ENCODE measurements at places on chromosomes 7 and 10.

GRCh38 chr10:125815764-125816163 is 7.3 kb downstream of the UROS start:
- DNase-seq: no peak

- DNase-seq: no peak
These were observed 139.8 kb upstream of the AOAH start for GRCh38 chr7:36863901-36864701.

- no peak for DNase-seq
These were observed 253.5 kb downstream of the ABCA13 start for GRCh38 chr7:48424731-48425130.

DNA sequence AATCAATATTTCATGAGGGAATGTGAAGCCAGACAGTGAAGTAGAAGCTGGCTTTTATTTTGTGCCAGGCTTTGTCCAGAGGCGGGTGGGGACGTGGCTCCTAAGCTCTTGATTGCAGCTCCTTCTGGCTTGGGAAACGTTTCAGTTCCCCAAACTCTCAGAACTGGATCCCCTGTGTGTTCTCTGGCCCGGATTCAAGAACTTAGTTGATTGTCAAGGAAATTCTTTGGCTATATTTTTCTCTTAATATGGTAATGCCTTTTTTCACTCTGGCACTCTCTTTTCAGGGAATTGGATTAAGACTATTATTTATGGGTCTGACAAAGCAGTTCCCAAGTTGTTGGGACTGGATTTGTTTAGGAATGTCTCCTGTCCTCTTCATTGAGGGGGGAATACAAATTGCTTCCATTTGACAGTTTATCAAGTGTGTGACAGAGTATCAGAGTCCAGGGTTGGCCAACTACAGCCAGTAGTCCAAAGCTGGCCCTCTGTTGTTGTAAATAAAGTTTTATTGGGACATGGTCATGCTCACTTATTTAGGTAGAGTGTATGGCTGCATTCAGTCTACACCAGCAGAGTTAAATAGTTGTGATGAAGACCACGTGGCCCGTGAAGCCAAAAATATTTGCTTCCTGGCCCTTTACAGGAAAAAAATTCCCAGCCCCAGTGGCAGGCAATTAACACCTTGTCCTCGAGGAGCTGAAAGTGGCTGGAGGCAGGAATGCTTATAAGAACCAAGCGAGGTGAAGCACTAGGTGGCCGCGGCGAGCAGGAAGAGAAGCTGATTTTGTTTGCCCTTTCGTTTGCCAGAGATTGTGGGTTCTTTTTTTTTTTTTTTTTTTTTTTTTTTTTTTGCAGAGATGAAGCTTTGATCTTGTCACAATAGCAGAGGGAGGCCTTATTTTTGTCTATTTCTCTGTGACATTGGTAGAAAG is 34.3 kb downstream of the HTRA1 start:
- no peak for DNase-seq

DNA sequence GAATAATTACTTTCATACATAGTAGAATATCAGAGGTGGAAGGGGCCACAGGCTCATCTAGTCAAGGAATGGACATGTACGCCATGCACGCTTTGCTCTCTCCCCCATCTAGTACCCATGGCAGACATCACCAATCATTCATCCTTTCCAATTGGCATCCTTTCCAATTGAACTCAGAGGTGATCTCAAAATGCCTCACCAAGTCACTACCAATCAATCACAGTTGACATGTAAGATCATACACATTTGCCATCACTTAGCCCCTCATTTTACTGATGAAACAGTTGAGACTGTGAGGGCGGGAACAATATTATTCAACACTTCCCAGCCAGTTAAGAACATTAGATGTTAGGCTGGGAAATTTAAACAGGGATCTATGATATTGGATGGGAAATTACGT is 308.4 kb downstream of the FGFR2 start:
- DNase-seq: no peak

DNA sequence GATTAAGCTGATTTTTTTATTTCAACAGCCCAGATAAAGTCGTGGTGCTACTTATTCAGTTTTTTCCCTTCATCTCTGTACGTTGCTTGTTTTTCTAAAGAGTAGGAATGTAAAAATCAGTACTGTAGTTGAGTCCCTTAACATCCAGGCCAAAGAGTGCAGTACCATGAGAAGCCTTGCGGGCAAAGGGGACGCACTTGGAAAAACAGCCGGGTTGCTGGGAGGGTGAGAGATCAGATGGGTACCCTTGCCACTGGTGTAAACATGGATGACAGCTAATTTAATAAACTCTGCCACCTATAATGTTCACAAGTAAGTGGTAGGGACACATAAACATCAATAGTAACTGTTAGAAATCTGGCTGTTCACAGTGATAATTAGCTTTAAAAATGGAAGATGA is 175.9 kb downstream of the POU6F2 start:
- no peak for DNase-seq

DNA sequence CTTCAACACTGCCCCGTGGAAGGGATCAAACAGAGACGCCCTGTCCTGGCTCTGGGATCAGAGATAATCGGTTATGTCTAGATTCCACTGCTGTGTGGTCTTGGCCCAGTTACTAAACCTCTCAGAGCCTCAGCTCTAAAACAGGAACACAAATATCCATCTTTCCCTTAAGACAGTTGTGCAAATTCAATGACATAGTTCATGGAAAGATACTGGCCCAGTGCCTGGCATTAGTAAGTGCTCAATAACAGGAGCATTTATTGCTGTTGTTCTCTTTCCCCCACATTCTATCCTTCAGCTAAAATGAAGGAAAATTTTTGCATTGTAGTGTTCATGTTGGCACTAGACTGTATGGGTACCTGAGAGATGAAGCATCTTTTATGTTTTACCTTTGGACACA is 58.6 kb downstream of the TACC2 start:
- DNase-seq: peak; percentile 14

- DNase-seq: peak; percentile 70
These were observed 24.5 kb downstream of the RPA3 start for GRCh38 chr7:7693881-7694280.

DNA sequence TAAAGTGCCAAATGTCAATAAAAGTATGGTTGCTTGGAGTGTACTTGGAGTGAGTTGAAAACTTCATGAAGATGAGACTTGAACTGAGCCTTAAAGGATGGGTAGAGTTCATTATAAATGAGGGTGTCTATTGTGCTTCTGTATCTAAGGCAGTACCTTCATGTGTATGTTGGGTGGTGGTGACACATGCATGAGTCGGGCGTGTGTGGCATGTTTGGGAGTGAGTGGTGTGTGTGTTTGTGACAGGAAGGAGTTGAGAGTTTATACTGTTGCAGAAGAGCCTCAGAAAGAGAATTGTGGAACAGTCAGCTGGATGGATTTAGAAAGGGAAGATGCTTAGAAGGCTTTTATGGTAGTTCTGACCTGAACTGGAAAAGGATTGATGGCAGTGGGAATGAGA is 6.0 kb upstream of the ZRANB1 start:
- DNase-seq: peak; percentile 66

All from foreskin fibroblast (primary cell).